ENCODE measurements at places on chromosomes 1 and 21.

DNA sequence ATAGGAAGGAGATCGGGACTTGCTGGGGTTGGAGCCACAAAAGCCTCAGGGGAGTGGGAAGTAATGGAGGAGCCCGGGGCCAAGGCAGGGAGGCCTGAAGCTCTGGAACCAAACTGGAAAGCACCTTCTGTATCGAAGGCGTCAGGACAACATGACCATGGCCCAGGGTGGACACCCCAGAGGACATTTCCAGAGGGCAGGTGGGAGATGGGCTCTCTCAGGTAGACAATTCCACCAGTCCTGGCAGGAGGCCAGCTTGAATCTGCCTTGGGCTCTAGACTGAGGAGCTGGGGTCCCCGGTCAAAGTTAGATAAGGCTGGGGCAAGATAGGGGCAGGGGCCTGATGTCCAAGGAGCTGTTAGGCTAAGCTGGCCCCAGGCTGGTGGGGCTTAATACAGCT, 104.9 kb upstream of the EDN2 start:
- DNase-seq: no peak

DNA sequence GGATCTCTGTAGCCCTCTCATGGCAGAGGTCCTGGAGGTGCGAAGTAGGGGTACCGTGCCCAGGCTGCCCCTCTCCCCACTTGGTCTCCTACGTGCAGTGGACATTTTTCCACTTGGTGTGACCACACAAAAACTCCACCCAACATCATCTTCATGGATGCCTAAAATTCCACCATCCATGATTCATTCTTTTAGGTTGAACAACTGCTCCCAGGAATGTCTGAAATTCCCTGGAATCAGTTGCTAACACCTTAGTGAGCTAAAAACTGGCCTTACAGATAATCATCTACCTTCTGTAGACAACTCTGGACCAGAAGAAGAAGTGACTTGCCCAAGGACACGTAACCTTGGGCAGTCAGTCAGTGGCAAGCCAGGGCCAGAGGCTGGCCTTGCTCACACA, 32.1 kb upstream of the CLIC4 start:
- no peak for DNase-seq

GRCh38 chr1:185843986-185844385, 109.8 kb downstream of the HMCN1 start:
- no peak for DNase-seq

DNA sequence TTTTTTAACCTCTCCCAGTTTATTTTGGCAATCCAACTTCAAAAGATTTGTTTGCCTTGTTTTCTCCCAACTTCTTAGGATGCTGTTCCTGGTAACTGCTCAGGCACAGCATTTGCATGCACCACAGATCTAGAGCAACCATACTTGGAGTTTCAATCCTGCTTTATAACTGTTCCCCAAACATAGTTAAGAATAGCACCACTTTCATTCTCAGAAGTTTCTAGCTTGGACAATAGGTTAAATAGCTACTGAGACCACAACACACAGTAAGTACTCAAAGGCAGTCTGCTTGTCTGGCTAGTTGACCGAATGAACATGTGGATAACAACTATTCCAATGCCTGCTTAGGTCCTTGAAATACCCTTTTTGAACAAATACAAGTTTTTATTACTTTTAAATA, 76.8 kb downstream of the FOXJ3 start:
- no peak for DNase-seq

- peak; percentile 69 for DNase-seq
Measured at GRCh38 chr1:248838357-248839167, 538 bp downstream of the ZNF672 start.

GRCh38 chr21:33383056-33383888, 19.9 kb upstream of the IFNGR2 start:
- DNase-seq: peak; percentile 42

- DNase-seq: no peak
Measured at GRCh38 chr1:27203946-27204345, 30.5 kb upstream of the WDTC1 start.

GRCh38 chr1:63976006-63976405, 202.2 kb downstream of the ROR1 start:
- no peak for DNase-seq

- no peak for DNase-seq
Measured at GRCh38 chr1:197862221-197862620, 40.2 kb upstream of the C1orf53 start.

DNA sequence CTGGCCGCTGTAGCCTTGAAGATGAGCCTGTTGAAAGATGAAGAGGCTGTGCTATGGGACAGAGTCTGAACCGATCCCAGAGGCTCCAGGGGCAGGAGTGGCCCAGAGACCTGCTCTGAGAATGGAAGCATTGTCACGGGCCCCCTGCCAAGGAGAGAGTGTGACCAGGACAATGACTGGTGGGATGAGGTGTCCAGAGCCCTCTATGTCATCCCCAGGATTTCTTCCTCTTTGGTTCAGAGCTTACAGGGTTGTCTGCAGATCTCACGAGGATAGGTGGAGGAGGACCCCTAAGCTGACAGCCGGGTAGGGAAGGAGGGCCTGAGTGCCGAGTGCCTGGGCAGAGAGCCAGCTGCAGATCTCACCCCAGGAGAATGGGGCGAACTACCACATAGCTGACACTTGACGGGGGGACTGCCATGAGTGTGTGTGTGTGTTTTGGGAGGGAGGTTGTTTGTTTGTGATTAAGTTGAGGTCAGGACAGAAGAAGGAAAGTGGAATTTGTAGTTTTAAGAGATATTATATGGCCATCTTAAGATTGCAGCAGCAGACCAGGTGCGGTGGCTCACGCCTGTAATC, 25.4 kb downstream of the PIK3CD start:
- DNase-seq: no peak

DNA sequence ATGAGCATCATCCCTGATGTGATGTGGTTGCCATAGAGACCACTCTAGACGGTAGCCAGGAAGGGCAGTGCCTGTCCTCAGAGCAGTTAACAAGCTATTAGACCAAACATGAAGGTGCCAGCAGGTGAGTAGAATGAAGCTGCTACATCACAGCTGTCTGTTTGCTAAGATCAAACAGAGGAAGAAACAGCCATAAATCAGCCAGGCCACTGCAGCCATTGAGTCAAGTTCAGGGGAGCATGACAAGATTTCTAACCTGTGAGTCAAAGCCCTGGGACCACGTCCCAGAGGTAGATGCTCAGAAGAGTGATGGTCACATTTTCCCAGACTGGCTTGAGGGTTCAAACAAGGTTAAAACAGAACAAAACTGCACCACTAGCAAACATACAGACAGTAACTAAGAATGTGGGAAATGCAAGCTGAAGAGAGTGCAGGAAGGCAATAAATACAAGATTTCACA, 450.6 kb upstream of the DAB1 start:
- DNase-seq: no peak

- DNase-seq: no peak
Measured at GRCh38 chr1:27446496-27447020, 43.4 kb downstream of the WASF2 start.

DNA sequence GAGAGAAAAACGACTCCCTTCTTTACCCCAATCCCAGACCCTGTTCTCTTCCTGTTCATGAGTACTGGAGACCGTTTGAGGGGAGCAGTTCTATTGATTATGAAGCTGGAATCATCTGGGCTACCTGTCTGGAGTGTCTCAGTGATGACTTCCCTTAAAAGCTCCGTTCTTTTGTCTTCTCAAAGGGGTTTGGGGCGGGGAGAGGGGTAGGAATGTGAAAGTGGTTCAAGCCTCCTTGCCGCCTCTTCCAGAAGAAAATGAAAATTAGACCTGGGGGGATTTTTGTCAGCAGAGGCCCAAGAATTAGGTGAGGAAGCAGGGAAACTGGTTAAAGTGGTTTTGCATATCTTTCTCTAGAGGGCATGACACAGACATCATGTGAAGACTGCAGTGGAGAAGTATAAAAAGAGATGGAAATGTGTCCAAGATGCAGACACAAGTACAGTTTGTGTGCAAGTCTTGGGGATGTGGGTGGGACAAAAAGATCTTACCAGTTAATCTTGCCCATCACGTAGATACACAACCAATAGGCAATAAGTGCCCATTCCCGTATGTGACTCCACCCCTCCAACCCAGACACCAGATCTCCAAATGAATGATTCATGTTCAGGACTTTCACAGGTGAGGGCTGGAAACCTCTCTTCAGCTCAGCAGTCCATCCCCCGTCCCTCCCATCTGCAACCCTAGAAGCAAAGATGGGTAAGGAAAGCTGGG, 470 bp upstream of the MTMR11 start:
- no peak for DNase-seq

DNA sequence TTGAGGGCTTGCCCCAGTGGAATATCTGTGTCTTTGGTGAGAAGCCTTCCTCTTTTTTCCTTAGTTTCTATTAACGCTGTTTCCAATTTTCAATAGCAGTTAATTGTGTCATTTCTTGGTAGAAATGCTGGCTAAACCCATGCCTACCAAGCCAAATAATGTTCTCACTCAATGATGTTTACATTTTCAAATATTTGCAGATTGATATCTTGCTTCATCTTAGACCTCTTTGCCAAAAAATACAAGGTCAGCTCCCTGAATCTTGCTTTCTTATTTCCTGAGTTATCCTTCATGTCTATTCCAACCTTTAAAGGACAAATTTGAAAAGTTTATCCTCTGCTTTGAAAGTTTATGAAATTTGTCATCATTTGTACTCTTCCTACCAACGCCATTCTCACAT, 5.1 kb downstream of the KCNJ15 start:
- DNase-seq: no peak

GRCh38 chr1:114831276-114831994, 23.2 kb upstream of the SYCP1 start:
- no peak for DNase-seq

DNA sequence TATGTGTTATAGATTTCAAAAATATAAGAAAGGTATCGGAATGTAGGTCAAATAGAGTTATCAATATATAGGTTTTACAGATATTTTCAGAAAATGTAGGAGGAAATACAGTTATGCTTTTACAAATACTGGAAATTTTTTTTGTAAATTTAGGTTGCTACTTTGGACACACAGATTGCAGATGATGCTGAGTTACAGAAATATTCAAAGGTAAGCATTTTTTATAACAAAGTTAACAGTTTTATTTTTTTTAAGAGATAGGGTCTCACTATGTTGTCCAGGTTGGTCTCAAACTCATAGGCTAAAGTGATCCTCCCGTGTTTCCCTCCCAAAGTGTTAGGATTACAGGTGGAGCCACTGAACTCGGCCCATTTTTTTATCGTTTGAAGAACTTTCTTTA, 66.0 kb downstream of the PATJ start:
- no peak for DNase-seq

- DNase-seq: no peak
Measured at GRCh38 chr1:115782571-115783281, 14.2 kb upstream of the CASQ2 start.

DNA sequence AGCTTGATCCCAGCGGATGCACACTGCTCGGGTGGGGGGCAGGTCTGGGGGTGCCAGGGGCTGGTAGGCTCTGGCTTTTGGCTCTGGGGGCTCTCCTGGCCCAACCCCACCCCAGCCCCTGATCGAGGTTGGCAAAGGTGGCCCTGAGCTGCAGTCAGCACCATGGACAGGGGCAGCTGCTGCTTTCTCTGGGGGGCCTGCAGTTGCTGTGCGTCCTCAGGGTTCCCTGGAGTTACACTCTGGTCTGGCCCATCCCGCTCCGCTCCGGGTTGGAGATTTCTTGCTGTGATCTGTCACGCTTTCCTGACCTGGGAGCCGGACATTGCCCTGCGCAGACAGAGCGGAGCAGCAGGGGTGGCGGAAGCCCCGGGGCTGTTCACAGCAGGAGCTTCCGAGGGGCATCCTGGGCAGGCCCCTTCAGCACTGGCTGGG, 8.0 kb upstream of the PLCH2 start:
- no peak for DNase-seq

- DNase-seq: no peak
Measured at GRCh38 chr21:35207322-35207721, 158.2 kb upstream of the RUNX1 start.

GRCh38 chr21:42567214-42567555, 53.5 kb downstream of the SLC37A1 start:
- DNase-seq: no peak

DNA sequence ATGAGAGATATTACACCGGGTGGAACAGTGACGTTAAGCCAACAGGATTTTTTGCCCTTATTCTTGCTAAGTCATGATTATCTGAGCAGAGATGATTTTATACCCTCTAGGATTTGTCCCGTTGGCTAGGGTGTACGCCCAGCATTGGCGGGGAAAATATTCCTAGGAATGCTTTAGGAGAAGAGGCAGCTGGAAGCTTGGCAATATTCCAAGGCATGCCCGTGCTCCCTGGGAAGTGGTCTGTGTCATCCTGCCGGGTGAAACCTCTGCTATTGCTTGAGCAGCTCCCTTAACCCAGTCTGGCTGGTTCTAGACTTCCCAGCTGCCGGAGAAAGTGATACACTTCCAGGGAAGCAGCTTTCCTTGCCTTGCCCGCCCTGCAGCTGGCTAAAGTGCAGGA, 16.2 kb downstream of the CHRNB2 start:
- DNase-seq: no peak

DNA sequence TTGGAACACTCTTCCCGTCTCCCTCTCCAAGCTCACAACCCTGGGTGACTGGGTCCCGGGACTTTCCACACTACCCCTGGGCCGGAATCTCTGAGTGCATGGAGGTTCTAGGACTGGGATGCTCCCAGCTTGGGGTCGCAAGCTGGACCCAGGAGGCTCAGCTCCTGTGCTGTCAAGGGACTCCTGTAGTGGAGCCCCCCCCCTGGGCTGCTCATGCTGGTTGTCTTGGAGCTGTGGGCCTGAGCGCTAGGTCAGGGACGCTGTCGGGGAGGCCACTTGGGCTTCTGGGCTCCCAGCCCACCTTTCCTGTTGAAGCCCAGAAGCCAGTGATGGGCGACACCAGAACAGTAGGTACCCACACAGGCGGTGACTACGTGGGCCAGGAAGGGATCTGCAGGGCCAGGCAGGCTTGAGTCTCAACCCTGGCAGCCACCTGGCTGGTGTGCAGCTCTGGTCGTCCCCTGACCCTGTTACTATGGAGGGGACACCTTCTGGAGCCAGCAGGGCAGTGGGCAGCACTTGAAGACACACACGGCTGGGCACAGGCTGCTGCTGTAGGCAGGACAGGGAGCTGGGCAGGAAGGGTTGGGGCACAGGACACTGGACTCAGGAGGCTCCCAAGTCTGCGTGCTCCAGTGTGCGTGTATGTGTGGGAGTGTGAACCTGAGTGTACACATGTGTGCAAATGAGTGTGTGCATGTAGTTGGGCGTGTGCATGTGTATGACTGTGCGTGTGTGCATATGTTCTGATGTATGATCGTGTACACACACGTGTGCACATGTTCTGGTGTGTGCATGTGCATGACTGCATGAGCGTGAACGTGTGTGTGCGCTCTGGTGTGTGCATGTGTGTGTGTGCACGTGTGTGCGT, 3.0 kb downstream of the MMEL1 start:
- DNase-seq: no peak

DNA sequence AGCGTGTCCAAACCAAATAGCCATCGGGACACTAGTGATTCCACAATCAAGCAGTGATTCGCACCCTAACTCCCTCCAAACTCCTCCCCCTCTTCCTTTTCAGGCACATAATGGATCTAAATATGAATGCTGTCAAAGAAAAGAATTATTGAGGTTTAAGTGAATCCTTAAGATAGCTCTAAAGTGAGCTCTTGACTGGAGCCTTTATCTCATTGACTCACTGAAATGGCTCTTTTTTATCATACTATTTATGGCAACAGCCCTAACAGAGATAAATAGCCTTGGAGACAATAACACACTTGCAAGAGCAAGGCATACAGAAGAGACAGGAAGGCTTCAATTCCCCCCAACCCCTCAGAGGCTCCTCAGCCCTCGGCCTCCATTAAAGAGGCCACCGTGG, 143.3 kb downstream of the PLXNA2 start:
- no peak for DNase-seq

- no peak for DNase-seq
Measured at GRCh38 chr21:14869984-14870852, 194.6 kb downstream of the NRIP1 start.

Data from stimulated activated CD8-positive, alpha-beta memory T cell treated with anti-CD3 and anti-CD28 coated beads, Interleukin-4, amount 100 ng/mL, for 4 hours (primary cell).